ENCODE measurements at places on chromosomes 1 and 21.

GRCh38 chr1:7365706-7366105, 405.4 kb upstream of the VAMP3 start:
- H3K27me3 ChIP-seq = no peaks in the 10 kb centered on the region
- no peak overlapping the region for H3K4me3 ChIP-seq
- no peak for DNase-seq

DNA sequence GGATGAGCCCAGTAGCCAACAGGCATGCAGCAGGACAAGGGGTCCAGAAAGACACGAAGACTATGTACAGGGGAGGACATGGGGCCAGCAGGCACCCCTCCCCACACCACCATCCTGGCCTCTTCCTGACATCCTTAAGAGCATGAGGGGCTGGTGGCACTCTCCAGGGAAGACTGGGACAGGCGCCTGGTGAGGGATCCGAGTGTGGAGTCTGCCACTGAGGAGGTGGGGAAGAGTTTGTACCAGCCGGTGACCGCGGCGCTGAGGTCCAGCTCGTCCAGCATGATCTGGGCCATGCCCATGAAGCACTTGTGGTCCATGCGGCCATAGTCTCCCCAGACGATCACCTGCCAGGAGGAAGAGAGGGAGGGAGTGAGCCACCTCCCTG, 39.1 kb downstream of the RIMS3 start:
- no peak for DNase-seq
- peaks cover 8% of the 10 kb centered on the region for H3K27me3 ChIP-seq
- H3K27ac ChIP-seq = no peak overlapping the region
- H3K36me3 ChIP-seq = no peaks in the 10 kb centered on the region
- peaks cover 5% of the 10 kb centered on the region for H3K4me1 ChIP-seq
- H3K4me3 ChIP-seq = no peak overlapping the region

GRCh38 chr1:211420389-211420788, 71.6 kb downstream of the RD3 start:
- peaks cover 12% of the 10 kb centered on the region for H3K4me1 ChIP-seq
- no peak for DNase-seq
- no peaks in the 10 kb centered on the region for H3K27me3 ChIP-seq
- no peak overlapping the region for H3K27ac ChIP-seq

GRCh38 chr1:94061513-94062443, 59.2 kb downstream of the ABCA4 start:
- H3K4me1 ChIP-seq = no peaks in the 10 kb centered on the region
- no peak overlapping the region for H3K4me3 ChIP-seq
- H3K27me3 ChIP-seq = peaks cover 5% of the 10 kb centered on the region
- no peak overlapping the region for H3K27ac ChIP-seq

DNA sequence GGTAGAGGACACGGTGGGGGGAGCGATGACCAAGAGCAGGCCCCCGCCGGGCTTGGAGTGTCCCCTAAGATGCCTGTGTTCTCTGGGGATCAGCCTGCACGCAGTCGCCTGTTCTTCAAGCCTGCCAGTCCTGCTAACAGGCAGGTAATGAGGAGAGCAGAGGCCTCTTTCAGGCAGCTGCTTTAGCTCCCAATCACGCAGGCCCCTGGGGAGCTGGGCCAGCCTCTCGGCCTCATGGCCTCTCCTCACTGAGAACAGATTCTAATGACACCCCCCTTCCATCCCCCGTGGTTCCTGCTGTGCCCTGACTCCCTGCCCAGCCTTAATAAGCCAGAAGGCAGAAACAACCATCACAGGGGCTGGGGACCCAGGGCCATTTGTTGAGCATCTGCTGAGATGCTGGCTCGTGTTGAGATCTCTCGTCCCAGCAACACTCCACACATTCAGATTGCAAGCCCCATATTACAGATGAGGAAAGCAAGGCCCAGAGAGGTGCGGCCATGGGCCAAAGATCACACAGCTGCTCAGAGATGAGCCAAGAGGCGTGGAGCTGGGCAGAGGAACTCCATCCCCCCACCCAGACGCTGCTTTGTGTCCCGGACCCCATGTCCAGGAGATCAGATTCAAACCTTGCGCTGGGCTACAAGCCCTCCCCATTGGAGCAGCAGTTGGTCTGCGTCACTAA, 71.6 kb upstream of the CASZ1 start:
- no peaks in the 10 kb centered on the region for H3K36me3 ChIP-seq
- H3K27me3 ChIP-seq = peaks cover 73% of the 10 kb centered on the region
- peaks cover 7% of the 10 kb centered on the region for H3K4me1 ChIP-seq
- DNase-seq = no peak

- H3K27ac ChIP-seq = no peak overlapping the region
- no peak for DNase-seq
- H3K4me3 ChIP-seq = no peak overlapping the region
- no peaks in the 10 kb centered on the region for H3K36me3 ChIP-seq
These were observed 182.9 kb upstream of the KCND3 start for GRCh38 chr1:112172294-112172882.

DNA sequence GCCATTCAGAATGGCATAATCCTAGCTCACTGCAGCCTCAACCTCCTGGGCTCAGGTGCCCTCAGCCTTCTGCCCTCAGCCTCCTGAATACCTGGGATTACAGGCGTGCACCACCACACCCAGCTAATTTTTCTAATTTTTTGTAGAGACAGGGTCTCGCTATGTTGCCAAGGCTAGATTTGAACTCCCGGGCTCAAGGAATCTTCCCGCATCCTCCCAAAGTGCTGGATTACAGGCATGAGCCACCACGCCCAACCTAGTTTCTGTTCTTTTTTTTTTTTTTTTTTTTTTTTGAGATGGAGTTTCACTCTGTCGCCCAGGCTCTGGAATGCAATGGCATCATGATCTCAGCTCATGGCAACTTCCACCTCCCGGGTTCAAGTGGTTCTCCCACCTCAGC, 108.9 kb downstream of the LACTBL1 start:
- H3K27me3 ChIP-seq = peaks cover 25% of the 10 kb centered on the region
- peaks cover 1% of the 10 kb centered on the region for H3K36me3 ChIP-seq
- H3K4me3 ChIP-seq = no peak overlapping the region
- no peaks in the 10 kb centered on the region for H3K4me1 ChIP-seq
